ENCODE measurements at places on chromosomes 3 and 15.
A peak's percentile ranks its signal among the peaks of the same experiment; 100 is the strongest.

DNA sequence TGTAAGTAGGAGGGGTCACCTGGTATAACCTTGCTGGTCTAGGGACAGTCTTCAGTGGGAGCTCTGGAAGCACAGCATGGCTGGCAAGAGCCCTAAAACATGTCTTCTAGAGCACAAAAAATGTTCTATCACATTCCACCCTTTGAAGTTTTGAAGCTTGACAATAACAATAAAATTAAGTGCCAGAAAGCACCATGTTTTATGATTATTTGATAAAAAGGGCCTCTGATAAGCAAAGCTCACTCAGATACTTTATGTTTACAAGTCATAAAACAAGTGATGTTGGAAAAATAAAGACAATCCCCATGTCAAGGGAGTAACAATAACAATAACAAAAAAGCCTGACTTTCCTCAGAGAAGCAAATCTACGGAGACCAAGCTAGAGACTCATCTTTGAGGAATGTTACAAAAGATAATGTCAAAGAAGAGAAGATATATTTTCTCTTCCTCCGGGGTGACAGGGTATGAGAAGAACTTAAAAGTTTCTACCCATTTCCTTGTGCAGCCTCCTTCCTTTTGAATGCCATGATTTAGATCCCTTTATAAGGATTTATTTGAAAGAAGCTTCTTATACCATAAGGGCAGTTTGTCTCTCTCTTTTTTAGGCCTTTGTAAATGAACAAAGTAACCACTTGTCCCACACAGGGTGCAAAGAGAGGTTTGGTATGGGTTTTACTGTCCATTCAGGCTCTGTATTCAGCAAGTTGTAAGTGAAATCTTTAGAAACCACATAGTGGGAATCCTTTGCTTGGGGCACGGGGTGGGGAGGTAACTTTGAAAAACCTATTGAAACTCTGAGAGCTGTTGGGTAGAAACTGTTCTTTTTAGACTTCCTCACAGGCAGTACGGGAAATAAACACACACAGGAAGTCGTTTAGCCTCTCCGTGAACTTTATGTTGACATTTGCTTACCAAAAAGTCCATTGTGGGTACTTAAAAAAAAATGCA lies 109.6 kb upstream of the RBMS3 start:
- peak; percentile 84 for DNase-seq

DNA sequence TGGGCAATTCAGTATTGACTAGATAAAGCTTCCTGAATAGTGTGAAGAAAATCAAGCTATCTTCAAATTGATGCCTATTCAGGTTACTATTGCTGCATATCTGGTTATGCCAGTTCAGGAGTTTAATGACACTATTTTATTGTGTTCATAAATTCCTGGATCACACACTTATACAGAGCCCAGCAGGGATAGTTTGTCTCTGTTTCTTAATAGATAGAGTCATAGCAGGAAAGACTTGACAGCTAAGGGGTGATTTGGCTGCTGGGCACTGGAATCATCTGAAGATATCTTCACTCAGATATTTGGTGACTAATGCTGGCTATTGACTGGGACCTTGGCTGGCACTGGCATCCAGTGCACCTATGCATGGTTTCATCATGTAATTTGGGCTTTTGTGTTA lies 187.8 kb downstream of the PYDC2 start:
- DNase-seq = no peak

GRCh38 chr3:177778633-177779032 lies 581.4 kb upstream of the TBL1XR1 start:
- no peak for DNase-seq

DNA sequence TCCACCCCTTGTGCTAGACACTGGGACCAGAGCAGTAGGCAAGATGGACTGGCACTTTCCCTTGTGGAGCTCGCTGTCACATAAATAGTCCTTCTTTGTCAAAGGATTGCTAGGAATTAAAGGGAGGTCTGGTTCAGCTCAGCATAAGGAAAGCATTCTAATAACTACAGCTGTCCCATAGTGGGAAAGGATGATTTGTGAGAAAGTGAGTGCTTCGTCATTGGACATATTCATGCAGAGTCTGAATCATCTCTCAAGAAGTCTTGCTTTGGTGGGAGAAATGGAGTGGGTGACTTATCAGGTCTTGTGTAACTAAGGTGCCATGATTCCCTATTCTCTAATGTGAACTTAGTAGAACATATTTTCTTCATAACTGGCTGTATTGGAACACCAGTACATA lies 14.7 kb downstream of the PPARG start:
- peak; percentile 98 for DNase-seq

DNA sequence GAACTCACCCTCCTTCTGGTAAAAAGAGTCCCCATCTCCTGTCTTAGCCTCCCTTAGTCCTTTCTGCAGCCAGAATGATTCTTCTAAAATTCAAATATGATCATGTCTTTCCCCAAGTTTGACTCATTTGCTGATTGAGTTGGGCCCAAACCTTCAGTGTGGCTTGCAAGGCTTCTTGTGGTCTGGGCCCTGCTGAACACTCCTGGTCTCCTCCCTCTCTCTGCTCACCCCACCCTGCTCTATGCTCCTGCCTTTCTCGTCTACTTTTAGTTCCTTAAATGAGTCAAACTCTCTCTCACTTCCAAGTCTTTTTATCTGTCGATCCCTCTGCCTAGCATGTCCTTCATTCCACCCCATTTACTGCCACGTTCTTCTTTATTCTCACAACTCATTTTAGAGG lies 72.6 kb downstream of the CCR1 start:
- DNase-seq = no peak

- DNase-seq = no peak
Measured at GRCh38 chr3:123167686-123168085, 34.1 kb upstream of the SEC22A start.

GRCh38 chr3:189117087-189117486 lies 54.7 kb upstream of the TPRG1 start:
- no peak for DNase-seq

DNA sequence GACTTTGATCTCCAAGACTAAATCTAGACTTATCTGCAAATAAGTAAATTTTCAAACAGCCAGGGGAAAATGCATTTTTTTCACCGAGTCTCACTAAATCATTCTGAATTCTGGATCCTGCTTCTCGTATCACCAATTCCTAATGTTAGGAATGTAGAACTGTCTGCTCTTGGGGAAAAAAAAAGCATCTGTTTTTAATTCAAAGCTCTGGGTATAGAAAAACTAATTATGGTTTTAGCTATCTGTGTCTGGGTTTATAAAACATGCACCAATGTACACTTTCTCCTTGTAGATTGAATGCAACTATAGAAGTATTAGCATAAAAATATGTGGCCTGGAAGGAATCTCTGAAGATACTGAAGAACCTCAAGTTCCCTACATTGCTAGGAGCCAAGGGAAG lies 4.8 kb upstream of the CDAN1 start:
- DNase-seq = no peak

DNA sequence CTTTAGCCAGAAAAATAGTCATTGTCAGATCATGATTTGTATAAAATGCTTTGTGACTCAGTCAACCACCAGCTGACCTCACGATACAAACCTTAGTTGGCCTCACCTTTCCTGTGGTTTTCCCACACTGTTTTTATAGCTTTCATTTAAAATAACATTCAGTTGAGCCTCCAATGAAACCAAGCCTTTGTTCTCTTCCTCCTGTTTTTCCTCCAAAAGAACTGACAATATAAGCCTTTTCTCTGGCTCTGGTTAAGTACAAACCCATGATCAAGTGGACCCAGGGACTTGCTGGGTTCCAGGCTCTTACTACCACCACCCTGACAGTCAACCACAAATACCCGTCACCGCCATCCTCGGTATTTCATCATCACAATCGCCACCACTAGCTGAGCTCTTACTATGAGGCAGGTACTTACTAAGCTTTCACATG lies 81.7 kb downstream of the TAMM41 start:
- peak; percentile 84 for DNase-seq

GRCh38 chr3:69560818-69561217 lies 174.9 kb upstream of the FRMD4B start:
- no peak for DNase-seq

GRCh38 chr3:31536497-31536896 lies 3.8 kb downstream of the STT3B start:
- no peak for DNase-seq

DNA sequence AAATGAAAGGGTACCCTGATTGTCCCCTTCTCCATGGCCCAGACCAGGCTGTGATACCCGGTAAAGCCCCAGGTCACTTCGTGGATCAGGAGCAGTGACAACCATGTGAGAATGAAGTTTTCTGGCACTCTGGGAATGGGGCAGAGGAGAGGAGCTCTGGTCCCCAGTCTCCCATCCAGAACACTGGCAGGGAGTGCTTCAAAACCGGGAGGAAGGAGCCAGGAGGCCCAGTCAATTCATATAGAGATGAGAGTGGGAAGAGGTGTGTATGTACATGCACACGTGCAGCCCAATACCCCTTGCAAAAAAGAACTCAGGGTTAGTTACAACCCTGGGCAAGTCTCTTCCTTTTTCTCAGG lies 101.4 kb upstream of the TLE3 start:
- DNase-seq = no peak

- DNase-seq = no peak
Measured at GRCh38 chr3:139755551-139755950, 77.8 kb upstream of the NMNAT3 start.

DNA sequence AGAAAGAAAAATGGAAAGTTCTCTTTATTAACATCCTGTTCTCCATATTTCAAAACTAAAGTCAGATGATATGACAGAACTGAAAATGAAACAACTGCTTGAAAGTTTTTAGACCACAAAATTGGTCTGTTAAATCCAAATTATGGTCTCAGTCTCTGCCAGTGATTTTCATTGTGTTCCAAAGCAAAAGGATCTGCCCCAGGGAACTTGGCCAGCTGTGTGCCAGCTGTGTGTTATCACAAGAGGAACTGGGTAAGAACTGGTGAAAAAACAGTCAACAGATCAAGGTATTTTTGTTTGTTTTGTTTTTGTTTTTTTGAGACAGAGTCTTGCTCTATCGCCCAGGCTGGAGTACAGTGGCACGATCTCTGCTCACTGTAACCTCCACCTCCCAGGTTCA lies 323.3 kb downstream of the CTNNB1 start:
- DNase-seq = no peak

- DNase-seq = peak; percentile 86
Measured at GRCh38 chr3:37291275-37291700, 116.9 kb upstream of the LRRFIP2 start.

DNA sequence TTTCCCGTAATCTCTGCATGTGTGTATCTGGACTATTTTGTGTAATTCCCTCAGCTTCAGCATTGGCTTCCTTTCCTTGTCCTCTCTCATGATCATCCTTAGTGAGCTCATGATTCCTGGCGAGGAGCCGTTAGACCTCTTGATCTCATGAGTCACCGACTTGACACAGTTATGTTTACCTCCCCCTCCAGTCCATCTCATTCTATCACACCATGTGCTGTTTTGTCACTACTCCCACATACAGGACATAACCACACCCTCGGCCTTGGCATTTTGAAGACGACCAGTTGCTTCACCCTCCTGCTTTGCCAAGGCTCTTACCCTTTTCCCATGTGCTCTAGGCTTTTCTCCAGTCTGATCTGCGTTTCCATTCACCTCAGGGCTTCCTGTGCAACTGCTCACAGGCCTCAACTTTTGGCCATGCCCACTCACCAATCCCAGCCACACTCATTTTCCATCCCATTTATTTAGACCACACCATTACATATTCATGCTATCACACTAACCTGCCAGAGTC lies 41.5 kb downstream of the CP start:
- DNase-seq = peak; percentile 99

- DNase-seq = no peak
Measured at GRCh38 chr3:193711964-193712598, 119.1 kb downstream of the OPA1 start.

DNA sequence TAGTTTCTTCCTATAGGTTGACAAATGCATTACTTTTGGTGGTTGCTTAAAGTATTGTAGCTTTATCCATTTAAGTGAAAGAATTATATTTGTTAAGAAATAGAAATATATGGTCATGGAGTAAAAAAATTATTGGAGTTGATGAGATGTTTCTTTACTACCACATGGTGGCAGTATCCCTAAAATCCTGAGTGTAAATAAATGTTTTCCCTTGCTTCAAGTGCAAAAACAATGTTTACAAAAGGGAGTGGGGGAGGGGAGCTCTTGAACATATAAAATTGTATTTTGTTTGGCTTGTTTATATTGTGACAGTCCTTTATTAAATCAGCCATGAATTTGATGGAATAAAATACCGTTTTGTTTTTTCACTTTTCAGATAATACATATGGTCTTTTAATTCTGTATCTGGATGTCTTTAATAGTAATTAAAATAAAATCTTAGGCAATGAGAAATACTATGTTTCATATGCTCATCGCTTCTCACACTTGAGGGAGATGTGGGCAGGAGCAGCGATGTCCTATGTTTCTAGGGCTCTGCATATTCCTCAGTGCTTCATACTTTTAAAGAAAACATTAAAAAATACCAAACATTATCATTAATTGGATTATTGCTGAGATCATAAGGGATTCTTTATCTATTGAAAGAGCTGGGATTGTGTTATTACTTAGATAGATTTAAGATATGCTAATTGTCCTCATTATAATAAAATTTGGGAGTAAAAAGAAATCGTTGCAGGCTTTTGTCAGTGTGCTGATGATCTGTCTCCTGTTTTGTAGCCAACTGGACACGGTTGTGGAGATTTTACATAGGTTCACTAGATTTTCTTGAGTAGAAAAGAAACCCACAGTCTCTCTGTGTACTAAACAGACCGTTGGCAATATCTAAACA lies 349.7 kb downstream of the TUSC7 start:
- DNase-seq = peak; percentile 20

DNA sequence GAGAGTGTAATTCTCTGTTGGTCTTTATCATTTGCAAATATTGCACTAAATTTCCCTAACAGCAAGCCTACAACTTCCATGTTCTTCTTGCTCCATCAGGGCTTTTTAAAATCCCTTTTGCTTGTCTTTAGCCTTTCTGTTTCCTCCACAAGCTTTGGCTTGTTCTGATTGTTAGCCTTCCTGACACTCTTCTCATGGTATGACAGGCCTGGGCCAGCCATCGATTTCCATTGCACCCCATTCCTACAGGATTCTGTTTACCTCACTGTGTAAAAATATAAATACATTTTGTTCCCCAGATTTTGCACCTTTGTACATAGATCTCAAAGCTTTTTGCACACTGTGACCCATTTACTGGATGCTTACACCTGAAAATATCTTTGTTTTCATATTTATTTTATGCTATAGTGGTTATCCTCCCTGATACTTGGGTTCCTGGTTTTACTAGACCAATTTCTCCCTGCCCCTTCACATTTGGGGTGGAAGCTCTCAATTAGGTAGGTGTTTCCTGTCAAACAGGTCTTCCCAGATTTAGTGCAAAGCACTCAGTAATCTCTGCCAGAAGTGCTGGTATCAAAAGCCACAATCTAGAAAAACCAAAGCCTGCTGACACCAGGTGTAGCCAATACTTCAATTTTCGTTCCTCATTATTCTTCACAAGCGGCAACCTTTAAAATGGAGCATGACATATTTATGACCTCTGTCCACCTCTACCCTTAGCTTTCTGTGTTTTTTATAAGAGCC lies 57.9 kb upstream of the PPP2R3A start:
- DNase-seq = no peak

- peak; percentile 94 for DNase-seq
Measured at GRCh38 chr15:73686781-73687256, 2.6 kb downstream of the CD276 start.

- DNase-seq = peak; percentile 96
Measured at GRCh38 chr15:59294574-59295260, 78.0 kb downstream of the MYO1E start.
